ENCODE measurements at places on chromosomes 11 and 22. TPM values are rescaled to one million over a fixed set of nuclear protein-coding genes. Genes with fewer than 3 reads are reported as not detected.

TMEM121B gene
- total RNA-seq: 0.94 TPM

B4GAT1 gene
- total RNA-seq: 49.3 TPM

PATE2 gene
- total RNA-seq: not detected

KCNQ1 gene
- total RNA-seq: 6.2 TPM

SELENOO gene
- 22.6 TPM for total RNA-seq

SCGB2A2 gene
- not detected for total RNA-seq

KRTAP5-11 gene
- not detected for total RNA-seq

FBLN1 gene
- total RNA-seq: 624 TPM

- no peak for DNase-seq
Measured at GRCh38 chr11:763549-764321, 13.6 kb downstream of the GATD1 start.

DNA sequence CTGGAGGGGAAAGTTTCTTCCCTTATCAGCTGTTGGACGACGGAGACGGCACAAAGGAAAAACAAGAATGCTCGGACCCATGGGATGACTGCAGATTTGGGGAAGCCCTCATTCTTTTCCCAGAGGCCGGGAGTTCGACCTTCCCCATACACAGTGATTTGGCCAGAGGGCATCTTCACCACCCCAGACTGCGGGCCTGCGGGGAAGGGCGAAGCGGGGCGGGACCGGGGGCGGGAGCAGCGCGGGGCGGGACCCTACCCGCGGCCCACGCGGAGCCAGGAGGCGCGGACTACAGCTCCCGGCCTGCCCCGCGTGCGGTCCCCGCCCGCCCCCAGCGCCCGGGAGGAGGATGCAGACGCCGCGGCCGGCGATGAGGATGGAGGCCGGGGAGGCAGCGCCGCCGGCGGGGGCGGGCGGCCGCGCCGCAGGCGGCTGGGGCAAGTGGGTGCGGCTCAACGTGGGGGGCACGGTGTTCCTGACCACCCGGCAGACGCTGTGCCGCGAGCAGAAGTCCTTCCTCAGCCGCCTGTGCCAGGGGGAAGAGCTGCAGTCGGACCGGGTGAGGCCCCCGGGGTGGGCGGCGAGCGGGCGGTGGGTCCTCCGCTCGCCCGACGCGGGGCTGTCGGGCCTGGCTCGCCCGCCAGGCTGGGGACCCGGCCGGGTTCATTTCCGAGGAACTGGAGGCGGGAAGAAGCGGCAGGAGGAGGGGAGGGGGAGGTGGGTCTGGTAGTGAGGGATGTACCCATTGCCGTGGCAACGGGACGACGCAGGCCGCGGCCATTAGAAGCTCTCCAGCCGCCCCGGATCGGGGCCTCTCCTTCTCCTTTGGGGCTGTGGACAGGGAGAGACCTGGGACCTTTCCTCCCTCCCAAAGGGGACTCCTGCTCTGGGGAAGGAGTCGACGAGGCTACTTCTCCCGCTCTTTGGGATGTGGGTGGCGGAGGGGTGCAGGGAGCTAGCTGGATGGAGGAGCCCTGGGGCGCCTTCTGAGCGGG is at the start of gene KCTD17:
KCTD17 (plus strand) TSS at position 352 of the 995 bp plus-strand sequence; CDS start at position 371, 19 bp downstream.
- DNase-seq: peak; percentile 80

- no peak for DNase-seq
Measured at GRCh38 chr11:71441251-71441650, 6.9 kb downstream of the DHCR7 start.

DNA sequence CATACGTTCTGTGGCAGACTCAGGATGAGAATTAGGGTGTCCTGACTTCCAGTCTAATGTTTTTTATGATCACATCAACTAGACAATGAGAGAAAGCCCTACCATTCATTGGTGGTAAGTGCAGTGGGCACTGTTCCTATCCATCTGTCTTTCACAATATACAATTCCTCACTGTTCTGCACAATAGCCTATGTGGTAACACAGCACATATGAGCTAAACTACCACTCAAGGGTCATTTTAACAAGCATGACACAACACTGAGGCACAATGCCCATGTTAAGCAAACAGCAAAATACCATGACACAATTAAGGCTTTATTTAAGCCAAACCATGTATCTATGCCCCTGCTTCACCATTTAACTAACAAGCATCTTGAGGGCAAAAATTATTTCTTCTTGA is 52.3 kb downstream of the SIK3 start:
- DNase-seq: no peak

DNA sequence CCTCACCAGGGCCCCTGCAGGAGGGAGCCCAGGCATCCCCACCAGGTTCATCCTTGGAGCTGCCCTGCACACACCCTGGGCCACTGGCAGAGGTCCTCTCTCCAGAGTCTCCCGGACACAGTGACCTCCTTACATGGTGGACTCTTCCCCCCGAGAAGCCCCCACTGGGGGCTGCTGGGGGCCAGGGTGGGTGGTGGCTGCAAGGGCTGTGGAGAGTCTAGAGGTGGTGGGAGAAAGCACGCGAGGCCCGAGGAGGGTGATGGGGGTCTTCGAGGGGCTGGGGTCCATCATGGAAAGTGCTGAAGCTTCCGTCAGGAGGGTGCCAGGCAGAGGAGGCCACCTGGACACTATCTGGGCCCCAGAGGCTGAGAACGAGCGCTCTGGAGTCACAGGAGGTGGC is 17.6 kb downstream of the PGA5 start:
- no peak for DNase-seq

DNA sequence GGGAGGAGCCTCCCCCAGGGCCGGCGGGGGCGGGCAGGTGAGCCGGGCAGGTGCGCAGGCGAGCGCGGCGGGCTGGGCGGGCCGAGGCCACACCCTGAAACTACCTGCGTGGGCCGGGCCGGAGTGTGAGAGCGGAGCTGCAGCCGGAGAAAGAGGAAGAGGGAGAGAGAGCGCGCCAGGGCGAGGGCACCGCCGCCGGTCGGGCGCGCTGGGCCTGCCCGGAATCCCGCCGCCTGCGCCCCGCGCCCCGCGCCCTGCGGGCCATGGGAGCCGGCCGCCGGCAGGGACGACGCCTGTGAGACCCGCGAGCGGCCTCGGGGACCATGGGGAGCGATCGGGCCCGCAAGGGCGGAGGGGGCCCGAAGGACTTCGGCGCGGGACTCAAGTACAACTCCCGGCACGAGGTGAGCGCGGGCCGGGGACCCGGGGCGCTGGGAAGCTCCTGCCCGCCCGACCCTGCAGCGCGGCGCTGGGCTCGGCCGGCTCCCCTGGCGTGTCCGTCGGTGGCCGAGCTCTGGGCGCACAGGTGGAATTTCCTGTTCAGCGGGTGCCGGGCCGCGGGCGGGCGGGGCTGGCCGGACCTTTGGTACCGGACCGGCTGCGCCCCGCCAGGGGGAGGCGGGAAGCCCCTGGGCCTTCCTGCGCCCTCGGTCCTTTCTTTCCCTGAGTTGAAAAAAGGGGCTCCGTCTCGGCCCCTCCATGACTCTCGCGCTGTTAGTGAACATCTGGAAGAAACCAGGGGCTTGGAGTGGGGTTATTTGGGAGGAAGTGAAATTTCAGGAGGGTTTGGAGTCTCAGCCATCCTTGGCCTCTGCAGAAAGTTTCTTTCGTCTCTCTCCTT is at the start of gene ST14:
ST14 (plus strand) TSS at position 126 of the 841 bp plus-strand sequence; CDS start at position 324, 198 bp downstream.
- DNase-seq: no peak

DNA sequence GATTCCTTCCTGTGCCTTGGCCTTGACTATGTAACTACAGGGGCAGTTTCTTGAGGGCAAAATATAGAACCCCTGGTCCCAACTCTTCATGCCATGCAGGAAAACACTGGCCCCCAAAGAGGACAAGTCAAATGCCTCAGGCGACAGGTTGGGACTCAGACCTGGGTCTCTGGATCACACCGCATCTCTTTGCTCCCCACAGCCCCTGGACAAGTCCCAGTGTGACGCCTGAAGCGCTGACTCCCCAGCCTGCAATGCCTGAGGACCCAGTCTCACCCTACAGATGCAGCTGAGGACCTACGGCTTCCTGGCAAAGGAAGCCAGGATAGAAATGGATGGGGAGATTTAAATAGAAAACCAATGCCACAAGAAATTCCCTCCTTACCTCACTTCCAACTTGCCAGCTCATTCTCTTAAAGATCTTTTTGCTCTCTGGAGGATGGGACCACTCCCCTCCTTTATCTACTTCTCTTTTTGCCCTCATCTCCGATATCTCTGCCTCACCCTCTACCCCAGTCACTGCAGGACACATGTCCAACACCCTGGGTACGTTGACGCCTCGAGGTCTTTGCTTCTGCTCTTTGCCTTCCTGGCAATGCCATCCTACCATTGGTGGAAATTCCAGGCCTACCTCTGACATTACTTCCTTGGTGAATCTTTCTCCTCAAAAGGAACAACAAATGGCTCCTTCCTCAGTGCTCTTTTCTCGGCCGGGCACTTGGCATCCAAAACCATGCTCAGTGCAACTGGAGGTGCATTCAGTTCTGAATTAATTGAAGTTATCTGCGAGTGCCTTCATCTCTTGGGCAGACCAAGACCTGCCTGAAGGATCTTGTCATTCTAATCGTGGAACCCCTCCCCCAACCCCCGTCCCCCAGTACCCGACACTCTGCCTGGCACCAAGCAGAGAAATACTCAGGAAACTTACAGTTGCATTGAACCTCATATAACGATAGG is 2.0 kb upstream of the PRDM11 start:
- DNase-seq: no peak

DNA sequence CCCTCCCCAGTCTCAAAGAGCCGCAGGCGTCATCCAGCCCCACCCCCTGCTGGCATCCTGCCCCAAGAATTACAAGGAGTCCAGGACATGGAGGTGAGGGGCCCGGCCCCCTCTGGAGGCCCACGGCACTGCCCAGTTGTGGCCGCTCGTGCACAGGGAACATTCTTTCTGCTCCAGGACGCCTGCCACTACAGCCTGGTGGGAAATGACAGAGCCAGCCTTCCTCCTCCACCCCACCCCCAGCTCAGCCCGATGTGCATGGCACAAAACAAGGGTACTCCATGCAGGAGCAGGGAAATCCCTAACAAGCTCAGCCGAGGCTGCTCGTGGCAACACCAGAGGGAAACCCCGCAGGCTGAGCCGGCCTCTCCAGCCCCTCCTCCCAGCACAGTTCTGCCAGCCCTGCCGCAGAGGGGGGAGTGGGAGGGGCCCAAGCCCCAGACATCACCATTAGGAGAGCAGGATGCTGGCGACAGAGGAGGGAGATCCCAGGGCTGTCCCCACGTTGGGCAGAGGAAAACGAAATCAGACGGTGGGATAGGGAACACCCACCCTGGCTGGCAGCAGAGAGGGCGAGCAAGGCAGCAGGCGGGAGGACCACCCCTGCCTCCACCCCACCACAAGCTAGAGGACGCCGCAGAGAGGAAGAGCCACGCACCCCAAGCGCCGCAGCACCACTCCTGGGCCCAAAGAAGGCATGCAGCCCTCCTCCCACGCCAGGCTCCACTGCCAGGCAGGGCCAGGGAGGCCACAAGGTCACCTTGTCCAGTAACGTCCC is 10.0 kb downstream of the IGSF9B start:
- DNase-seq: no peak

DNA sequence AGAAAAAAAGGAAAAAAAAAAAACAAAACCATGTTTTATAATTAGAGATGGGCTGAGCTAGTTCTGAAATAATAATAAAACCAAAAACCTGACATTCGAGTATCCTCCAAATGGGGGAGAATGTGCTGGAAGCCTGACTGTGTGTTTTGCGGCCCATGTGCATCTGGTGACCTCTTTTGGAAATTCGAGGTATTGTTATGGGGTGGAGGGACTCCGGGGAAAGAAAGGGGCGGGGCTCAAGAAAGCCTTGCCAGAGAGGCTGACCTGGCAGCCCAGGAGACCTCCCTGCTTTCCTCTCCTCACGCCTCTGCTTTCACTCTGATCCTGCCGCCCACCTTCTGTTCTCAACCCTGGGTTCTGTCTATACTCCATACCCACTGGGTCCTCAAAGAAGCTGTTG is 72.9 kb downstream of the CTTN start:
- DNase-seq: no peak

GRCh38 chr11:19966441-19966840 is 193.8 kb downstream of the DBX1 start:
- DNase-seq: no peak

DNA sequence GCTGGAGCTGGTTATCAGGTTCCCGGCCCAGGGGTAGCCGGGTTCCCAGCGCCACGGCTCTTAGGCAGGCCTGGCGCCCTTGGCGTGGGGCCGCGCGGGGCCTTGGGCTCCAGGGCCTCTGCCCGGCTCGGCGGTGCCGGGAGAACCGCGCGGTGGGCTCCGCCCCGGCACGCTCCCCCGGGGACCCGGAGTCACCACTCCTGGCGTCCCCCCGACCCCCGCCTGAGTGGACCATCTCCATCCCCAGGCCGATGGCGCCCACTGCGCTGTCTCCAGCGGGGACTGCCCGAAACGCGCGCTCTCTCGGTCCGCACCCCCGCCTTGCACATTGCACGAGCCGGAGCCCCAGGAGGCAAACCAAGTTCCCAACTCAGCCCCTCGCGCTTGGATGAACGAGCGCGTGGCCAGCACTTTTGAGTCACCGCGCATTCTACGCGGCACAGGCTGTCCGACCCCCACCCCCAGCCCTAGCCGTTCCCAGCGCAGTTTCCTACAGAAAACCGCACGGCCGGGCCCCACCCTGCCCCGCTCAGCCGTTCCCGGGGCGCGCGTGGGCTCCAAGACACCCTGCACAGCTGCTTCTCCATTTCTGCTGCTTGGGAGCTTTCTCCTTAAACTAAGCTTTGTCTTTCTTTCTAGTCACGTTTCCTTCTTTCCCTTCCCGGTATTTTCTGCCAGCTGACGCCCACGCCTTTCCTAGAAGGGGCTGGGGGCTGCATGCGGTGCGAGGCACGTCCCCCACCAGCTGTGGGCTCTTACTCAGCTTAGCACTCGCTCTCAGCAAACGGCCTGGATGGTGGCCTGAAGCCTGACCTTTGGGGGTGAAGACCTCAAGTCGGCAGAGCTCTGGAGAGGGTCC is 650 bp upstream of the CHID1 start:
- DNase-seq: peak; percentile 78

DNA sequence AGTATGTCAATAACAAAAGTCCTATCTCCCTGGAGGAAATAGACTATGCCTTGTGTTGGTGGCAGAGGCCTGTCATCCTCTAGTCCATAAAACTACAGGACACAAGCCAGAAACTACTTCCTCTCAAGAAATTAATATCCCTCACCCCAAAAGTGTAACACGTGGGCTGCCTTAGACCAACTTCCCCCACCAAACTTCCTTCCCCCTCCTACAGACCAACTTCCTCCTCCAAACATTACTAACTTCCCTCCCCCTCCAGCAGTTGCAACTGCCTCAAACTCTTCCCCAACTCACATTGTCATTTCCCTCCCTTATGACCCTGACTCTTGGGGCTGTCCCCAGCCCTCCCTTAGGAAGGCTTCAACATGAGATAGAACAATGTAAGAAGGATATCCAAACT is 6.3 kb downstream of the OR52K2 start:
- no peak for DNase-seq

- no peak for DNase-seq
Measured at GRCh38 chr22:24162436-24162835, 18.9 kb upstream of the SUSD2 start.

Data from sciatic nerve (tissue), 2 donors.